ENCODE measurements at places on chromosomes 7 and 10.

- no peak for DNase-seq
Observed at GRCh38 chr7:29130096-29130495, 16.2 kb downstream of the CPVL start.

DNA sequence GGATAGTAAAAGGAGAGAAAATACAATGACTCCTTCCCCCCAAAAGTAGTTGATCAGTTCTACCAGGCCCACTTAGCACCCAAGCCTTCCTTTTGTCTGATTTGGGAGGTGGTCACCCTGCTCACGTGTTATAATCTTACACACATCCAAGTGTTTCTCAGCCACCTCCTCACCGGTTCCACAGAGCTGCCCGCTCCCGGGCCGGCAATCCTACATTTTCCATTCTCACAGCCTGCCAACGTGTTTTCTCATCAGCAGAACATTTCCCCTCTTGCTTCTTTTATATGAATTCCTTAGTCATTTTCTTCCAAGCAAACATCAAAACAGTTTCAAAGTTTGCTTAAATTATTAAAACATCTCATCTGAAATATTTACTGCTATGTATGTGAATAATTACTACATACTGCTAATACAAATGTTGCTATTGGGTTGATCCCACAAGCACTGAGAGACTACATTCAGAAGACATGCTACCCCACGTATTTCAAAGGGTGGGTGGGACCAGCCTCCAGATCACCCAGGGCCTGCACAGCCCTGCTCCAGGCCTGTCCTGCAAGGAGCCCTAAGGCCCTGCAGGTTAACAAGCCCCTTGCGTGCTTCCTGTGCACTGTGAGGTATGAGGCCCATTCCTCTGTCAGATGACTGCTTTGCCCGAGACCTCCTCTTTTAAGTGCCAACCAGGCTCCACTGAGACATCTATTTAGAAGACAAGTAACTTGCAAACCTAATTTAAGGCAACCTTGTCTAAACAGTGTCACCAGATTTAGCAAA lies 75.3 kb downstream of the GRB10 start:
- no peak for DNase-seq

GRCh38 chr7:69823151-69823744 lies 225.0 kb downstream of the AUTS2 start:
- no peak for DNase-seq

GRCh38 chr7:28835800-28836199 lies 122.3 kb downstream of the TRIL start:
- DNase-seq = no peak

Data from stimulated activated CD4-positive, alpha-beta T cell treated with anti-CD3 and anti-CD28 coated beads, Interleukin-12 subunit alpha, Interleukin-12 subunit beta, amount 100 ng/mL, for 48 hours (primary cell).